ENCODE measurements at places on chromosomes 3 and 15.

- DNase-seq = no peak
These were observed 1.6 kb upstream of the P3H2 start for GRCh38 chr3:190122198-190122771.

DNA sequence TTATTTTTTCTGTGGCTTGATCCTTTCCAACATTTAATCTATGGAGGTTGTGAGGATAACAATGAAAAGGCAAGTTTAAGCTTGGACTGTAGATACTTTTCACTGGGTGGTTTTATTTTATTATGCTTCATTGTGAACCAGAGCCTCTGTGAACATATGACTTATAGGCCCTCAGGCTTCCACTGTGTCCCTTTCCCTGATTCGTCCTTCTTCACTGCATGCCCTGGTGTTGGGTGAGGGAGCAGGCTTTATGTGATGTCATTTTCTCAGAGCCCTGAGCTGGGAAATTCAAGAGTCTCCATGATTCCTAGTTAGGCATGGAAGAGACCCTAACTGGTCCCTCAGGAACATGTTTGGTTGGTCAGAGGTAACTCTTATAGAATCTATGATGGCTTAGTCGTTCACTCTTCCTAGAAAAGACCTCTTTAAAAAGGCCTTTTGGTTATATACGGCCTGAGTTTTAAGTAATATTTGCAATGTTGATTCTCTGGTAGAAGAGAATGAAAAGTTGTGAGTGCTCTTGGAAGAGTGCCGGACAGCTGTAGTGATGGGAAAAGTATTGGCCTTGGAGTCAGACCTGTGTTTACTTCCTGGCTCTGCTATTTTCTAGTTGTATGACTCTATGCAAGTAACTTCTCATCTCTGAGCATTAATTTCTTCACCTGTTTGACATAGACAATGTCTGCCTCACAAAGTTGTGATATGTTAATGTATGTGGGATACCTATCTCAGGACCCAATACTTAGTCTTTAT, 168.4 kb downstream of the LPP start:
- DNase-seq = no peak

DNA sequence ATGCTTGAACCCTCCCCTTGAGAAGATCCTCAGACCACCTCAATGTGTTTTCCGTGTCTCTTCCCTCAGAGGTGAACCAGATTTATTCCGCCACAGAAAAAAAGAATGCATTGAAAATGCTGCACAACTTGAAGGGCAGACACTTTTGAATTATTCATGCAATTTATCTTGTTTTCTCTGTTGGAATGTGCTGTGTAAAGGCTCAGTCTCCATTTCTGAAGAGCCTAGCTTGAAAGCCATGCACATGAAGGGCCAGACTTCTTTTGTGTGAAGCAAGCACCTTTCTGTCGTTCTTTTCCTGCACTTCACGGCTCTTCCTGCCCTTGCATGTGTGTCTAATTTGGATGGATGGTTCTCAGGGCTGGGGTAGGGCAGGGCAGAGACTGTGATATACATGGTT, 79.0 kb upstream of the ATP13A5 start:
- DNase-seq = no peak

DNA sequence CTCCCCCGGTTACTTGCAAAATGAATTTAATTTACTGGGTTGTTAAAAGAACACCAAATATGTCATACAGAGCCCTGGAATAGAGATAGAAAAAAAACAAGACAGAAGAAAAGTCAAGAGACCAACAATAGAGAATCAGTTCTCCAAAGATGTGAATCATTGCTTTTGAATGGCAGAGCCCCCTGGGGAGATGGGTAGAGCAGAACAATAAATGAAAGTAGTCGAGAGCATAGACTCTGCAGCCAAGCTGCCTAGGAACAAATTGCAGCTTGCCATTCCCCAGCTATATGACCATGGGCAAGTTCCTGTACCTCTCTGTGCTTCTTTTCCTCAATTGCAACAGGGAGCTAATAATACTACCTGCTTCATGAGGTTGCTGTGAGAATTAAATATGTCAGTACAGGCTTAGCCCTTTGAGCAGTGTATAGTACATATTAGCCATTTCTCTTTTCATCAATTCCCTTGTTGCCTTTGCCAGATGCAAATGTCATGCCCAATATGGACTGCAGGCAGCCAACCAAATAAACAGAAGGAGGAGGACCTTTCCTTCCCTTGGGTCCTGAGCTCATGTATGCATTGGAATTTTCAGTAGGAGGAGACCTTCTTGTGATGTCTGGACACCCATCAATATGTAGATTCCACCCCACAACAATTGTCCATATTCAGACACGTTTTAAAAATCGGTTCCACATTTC, 25.0 kb upstream of the BFSP2 start:
- no peak for DNase-seq

DNA sequence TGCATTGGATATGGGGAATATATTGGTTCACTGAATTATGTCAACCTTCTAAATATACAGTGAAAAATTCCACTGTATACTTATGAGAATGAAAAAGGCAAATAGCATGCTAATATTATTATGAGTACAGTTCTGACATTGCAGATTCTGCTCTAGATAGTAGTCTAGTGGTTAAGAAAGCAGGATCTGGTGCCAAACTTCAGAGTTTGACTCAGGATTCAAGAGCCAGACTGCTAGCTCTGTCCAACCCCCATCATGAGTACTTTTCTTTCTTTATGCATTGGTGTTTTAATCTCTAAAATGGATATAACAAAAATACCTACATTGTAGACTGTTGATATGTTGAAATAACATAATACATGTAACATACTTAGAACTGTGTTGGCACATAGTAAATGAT, 57.3 kb upstream of the PLSCR4 start:
- no peak for DNase-seq

- no peak for DNase-seq
These were observed 148.0 kb downstream of the DIPK2A start for GRCh38 chr3:144119633-144120032.

GRCh38 chr15:39919748-39920509, at the start of gene GPR176:
Gene GPR176 (minus strand): TSS chr15:39920266. CDS start chr15:39920026, 240 bp downstream.
- DNase-seq = no peak

DNA sequence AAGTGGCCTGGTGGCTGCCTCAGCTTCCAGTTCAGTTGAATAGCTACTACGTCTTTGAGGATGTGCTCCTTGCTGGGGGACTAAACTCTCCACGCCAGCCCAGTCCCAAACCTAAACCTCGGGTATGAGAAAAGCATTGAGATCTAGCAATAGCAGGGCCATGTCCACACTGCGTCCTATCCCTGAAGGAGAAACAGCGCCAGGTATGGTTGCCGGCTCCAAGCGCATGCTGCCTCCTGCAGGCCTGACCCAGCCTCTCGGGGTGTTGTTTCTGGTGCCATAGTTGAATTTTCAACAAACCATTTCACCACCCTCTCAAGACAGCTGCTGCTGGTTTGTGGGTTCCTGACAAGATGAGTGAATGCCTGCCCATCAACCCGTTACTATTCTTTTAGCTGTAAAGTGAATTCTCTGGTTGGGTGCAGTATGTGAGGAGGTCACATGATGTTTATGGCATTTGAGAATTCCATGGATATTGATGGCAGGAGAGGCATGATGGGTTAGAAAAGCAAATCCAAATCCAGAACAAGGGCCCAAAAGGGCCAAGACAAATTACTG, 13.0 kb upstream of the SLC28A1 start:
- DNase-seq = no peak

DNA sequence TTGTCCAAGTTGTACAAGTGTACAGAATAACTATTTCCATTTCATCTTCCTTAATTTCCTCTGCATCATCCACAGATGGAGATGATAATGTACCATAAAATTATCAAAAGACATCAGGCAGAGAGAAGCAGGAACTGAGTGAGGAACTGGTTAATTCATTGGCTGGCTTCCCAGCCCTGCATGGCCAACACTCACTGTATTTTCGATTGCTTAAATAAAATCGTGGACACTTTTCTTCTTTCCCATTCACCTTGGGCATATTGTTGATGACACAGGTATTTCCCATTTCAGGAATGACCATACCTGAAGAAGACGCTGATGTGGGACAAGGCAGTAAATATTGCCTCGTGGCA, 144.2 kb upstream of the ABHD17C start:
- DNase-seq = no peak

DNA sequence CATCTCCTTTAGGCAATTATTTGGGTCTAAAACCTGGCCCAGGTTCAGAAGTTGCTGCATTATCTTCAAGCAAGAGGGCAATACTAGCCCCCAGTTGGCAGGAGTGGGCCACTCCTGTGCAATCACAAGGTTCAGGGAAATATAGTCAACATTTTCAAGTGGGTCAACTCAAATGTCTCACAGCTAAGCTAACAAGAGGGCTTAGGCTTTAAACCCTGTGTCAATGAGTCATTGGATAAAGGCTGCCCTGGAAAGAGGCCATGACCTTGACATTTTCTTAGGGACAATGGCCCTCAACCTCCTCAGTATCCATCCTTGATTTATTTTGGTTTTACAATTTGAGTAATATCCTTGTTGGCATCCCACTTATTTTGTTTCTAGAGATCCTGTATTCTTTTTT, 73.5 kb upstream of the DCP1A start:
- DNase-seq = no peak

- no peak for DNase-seq
These were observed 69.3 kb downstream of the CHST2 start for GRCh38 chr3:143188881-143189280.

DNA sequence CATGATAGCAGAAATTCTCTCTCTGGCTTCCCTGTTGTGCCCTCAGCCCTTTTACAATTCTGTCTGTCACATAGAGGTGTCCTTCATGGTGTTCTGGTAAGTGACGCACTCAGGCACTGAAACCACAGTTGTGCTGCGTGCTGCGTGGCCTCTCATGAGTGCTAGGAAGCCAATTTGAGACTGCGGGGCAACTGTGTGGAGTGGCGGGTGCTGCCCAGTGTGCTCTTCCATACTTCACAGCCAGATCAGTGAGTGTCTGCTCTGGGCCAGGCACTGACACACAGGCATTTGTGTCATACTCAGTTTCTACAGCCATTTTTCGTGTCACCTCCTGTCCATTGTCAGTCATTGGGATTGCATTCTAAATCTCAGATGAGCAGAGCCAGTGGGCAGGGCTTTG, 133.1 kb upstream of the PLXNA1 start:
- DNase-seq = no peak

DNA sequence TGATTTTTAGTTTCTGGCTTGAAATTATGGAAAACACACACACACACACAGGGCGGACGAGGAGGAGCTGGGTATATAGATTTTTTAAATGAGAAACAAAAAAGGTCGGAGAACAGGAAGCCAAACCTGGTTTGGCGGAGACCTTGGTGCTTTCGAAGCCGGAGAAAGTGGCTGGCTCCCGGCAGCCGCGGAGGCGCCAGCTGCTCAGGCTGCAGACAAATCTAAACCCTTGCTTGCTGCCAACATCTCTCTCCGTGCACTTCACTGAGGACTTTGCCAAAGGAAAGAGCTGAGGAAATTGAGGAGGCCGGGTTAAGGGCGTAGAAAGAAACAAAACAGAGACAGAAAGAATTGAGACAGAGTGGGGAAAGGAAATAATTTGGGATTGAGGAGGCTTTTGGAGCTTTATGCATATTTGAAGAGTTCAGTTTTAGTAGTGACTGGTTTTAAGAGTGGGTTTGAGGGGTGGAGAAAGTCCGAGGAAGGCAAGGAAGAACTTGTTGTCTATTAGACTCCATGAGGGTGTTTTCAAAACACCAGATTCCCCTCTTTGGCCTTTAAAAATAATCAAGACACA, 2.2 kb downstream of the ZIC1 start:
- DNase-seq = no peak

DNA sequence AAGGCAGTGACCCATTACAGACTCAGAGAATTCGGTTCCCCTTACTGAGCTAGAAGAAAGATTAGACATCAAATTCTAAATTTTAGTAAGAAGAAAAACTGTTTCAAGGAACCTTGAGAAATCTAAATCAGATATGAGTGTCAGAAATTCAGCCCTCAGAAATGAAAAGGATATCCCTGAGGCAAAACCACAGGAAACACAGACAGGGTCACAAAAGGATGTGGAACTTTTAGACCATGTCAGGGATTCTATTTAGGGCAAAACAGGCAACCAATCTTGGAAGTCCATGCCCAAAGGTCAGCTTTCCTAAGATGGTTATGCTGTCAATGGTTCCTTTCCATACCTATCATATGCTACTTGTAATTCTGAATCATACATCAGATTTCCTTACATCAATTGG, 31.6 kb downstream of the SHOX2 start:
- DNase-seq = no peak

GRCh38 chr3:126111566-126112475, 27.9 kb upstream of the SLC41A3 start:
- DNase-seq = no peak

DNA sequence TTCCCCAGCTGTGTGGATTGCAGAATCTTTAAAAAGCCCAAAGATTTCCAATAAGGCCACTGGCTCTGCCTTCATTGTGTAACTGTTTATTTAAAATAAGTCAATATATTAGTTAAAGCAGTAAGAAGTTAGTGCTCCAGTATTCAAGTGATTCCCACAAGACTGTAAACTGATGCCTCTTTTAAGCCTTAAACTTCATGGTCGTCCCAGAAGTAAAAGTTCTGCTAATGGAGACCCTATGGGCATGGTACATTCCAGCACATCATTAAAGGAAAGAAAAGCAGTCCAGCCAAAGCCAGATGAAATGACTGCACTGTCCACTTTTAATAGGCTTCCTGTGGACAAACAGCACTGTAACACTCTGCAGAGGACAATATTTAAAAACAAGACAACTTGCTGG, 512.6 kb downstream of the MECOM start:
- DNase-seq = no peak

DNA sequence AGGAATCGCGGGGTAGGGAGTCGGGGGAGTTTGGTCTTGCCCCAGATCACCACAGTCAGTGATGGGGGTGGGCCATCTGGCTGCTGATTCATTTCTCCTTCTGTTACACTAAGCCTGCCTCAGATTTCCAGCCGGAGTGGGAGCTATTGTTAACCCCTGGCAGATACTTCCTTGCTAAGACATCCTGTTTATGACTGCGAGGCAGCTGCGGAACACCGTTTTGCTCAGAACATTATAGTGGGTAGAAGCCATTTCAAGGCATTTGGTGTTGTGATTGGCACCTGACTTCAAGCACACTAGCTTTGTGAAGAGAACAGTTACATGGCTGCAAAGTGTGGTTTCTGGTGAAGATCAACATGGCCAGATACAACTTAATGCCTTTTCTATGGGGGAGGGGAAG, 73.8 kb downstream of the FLNB start:
- no peak for DNase-seq

DNA sequence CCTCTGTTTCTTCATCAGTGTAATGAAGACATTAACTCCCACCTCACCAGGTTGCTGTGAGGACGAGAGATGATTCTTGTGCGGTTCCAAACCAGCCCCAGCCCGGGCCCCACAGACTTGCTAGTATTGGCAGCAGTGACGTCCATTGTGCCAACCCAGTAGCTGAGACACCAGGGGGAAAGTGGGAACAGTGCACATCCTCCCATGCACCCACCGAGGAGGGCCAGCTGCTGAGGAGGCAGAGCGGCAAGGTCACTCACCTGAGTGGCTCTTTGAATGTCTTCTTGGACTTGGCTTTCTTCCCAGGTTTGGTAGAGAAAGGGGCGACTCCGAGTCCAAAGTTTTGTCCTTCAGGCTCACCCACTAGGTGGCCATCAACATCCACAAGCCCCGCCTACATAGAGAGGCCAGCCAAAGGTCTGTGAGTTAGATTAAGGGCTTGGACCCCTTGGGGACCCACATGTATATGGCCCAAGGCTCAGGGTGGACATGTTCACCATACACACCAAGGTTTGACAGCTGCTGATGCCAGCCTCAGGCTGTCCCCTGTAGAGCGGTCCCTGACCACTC, 38.0 kb downstream of the KIF9 start:
- DNase-seq = no peak

GRCh38 chr15:79981831-79982455, 10.9 kb upstream of the BCL2A1 start:
- DNase-seq = no peak

- DNase-seq = no peak
These were observed 496.8 kb downstream of the CNTN4 start for GRCh38 chr3:2595486-2595885.

GRCh38 chr15:89057506-89058133, 30.6 kb upstream of the ABHD2 start:
- peak; percentile 88 for DNase-seq

Data from stimulated activated CD4-positive, alpha-beta T cell treated with anti-CD3 and anti-CD28 coated beads, Interleukin-4, amount 100 ng/mL, for 48 hours (primary cell).